ENCODE measurements at places on chromosomes 16 and 17.
A peak's percentile ranks its signal among the peaks of the same experiment; 100 is the strongest.

- DNase-seq: peak; percentile 49
Observed at GRCh38 chr17:7445619-7445968, 733 bp downstream of the CHRNB1 start.

DNA sequence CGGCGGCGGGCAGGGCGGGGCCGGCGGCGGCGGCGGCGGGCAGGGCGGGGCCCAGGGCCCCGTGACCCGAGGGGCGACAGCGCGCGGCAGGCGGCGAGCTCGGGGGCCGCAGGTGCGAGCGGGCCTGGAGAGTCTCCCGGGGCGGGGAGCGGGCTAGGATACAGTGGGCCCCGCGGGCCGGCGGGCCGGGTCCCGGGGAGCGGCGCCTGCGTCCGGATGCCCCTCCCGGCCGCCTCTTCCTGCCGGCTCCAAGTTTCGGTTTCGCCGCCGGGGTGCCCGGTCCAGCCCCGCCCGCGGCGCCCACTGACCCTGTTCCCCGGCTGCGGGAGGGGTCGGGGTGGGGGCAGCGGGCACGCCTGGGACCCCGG is at the start of gene RNF213:
Gene RNF213 (plus strand): TSS at position 62 of the 368 bp plus-strand sequence. CDS start 2,830 bp downstream, outside the sequence.
- DNase-seq: peak; percentile 65

GRCh38 chr17:14793237-14793636 is 471.9 kb downstream of the PMP22 start:
- no peak for DNase-seq

DNA sequence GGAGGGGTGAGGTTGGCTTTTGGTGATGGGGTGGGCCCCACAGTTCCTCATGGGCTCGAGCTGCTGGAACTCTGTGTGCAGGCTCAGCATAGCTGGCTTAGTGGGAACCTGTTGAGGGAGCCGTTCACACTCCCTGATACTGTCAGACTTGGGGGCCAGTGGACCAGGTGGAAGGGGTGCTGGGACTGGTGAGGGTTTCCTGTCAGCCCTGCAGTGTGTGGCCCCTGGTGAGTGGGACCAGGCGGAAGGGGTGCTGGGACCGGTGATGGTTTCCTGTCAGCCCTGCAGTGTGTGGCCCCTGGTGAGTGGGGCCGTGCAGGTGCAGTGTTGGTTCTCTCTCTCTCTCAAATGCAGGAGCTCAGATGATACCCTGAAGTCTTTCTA is 45.1 kb upstream of the ZNF750 start:
- no peak for DNase-seq

- no peak for DNase-seq
Observed at GRCh38 chr17:34260861-34261260, 5.8 kb downstream of the CCL2 start.

GRCh38 chr17:74417178-74418045 is 14.5 kb upstream of the GPRC5C start:
- no peak for DNase-seq

DNA sequence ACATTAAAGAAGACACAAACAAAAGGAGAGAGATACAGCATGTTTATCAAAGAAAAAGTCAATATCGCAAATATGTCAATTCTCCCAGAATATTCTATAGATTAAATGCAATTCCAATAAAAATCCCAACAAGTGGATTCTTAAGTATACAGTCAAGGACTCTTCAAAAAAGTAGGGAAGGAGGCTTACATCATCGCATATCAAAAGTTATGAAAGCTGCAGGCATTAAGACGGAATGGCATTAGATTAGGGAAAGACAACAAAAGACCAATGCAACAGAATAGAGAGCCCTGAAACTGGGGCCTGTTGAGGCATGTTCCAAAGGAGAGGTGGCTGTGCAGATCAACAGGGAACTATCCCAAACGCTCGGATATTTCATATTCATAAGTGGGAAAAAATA is 76.0 kb downstream of the MARCHF10 start:
- DNase-seq: no peak

- no peak for DNase-seq
Observed at GRCh38 chr17:2703606-2704005, 8.0 kb downstream of the CLUH start.

- no peak for DNase-seq
Observed at GRCh38 chr16:56860226-56861020, 4.6 kb upstream of the SLC12A3 start.

GRCh38 chr17:32120141-32120540 is 22.2 kb upstream of the RHOT1 start:
- no peak for DNase-seq

GRCh38 chr16:51440131-51440889 is 289.2 kb upstream of the SALL1 start:
- no peak for DNase-seq

DNA sequence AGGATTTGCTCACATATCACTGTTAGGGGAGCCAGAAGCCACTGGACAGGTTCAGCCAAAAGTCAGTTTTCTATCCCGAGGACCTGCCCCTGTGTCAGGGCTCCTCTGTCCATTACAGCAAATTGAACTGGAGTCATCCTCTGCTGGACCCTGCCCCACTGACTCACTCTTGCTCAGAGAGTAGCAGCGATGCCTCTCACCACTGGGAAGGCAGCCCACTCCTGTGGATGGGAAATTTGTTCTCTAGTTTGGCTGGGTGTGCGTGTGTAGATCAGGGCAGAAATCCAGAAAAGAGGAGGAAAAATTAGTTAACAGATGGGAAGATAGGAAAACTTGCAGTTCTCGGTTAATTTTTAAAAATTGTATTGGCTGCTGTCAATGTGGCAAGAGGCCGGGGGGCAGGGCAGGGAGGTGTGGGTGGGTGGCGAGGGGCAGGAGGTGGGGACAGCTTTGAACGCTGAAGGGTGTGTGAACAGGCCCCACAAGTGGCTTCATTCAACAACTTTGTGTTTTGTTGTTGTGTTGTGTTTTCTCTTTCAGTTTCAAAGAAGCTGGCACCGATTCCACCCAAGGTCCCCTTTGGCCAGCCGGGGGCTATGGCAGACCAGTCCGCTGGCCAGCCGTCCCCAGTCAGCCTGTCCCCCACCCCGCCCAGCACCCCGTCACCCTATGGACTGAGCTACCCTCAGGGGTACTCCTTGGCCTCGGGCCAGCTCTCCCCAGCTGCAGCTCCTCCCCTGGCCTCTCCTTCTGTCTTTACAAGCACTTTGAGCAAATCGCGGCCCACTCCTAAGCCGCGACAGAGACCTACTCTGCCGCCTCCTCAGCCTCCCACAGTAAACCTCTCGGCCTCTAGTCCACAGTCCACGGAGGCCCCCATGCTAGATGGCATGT is 33.6 kb downstream of the ELAC2 start:
- DNase-seq: peak; percentile 84

DNA sequence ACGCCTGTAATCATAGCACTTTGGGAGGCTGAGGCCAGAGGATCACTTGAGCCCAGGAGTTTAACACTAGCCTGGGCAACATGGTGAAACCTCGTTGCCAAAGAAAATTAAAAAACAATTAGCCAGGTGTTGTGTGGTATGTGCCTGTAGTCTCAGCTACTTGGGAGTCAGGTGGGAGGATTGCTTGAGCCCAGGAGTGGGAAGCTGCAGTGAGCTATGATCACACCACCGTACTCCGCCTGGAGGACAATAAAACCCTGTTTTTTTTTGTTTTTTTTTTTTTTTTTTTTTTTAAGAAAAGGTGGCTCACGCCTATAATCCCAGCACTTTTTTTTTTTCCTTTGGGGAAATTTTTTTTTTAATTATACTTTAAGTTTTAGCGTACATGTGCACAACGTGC is 26.1 kb downstream of the RAP1GAP2 start:
- DNase-seq: no peak

GRCh38 chr16:79505344-79505743 is 95.2 kb downstream of the MAF start:
- DNase-seq: no peak

DNA sequence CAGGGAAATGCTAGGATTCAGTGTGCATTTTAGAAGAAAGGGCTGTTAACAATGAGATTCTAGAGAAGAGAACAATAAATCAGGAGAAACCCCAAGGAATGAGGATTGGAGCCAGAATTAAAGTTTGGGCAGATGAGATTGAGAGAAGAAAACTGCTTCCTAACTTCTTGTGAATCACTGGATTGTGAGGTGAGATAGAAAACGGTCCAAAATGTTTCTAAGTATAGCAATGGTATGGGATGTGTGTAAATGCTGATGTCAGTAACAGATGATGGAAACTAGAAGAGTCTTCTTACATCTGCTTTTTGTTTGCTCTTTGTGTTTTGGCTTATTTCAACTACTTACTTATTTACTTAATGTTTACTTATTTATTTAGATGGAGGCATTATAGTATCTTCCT is 123.0 kb downstream of the KCNJ2 start:
- no peak for DNase-seq

- no peak for DNase-seq
Observed at GRCh38 chr17:63531022-63531965, 8.1 kb downstream of the KCNH6 start.

DNA sequence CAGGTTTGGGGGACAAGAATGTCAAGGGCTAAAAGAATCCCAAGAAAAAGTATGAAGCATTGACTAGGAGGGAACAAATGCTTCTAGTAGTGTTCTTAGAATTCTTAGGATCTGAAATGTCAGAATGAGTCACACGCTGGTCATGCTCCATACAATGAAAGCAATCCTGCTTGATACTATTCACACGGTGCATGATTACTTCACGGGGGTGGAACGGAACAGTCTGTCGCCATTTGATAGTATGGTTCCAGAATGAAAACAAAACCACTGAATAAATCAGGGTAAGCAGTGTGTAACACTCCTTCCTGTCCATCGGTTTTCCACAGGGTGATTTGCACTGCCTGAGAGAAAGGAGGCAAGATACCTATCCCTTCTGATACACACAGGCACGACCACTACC is 22.9 kb upstream of the YWHAE start:
- DNase-seq: no peak

- DNase-seq: no peak
Observed at GRCh38 chr17:68184816-68185436, 62.9 kb upstream of the AMZ2 start.

GRCh38 chr16:81694494-81695280 is 84.4 kb upstream of the PLCG2 start:
- DNase-seq: no peak

DNA sequence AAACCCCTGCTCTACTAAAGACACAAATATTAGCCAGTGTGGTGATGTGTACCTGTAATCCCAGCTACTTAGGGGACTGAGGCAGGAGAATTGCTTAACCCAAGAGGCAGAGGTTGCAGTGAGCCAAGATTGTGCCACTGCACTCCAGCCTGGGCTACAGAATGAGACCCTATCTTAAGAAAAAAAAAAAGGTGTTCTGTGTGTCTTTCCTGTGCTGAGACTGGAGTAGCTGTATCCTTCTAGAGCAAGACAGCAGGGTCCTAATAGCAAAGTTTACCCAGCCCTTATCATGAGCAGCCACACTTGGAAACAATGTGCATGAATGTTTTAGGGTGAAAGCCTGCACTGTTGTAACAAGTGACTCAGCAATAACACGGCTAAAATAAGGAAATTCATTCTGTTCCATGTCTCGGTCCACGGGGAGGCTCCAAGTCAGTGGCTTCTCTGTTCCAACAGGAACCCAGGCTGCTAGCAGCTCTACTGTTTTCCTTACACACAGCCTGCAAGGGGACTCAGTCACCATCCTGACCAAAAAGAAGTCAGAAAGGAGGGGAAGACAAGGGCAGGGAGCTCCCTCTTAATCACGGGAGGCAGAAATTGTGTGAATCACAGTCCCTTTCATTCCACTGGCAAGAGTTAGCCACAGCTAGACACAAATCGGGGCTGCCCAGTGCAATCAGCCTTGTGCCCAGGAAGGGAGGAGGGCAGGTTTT is 7.1 kb upstream of the SLC5A11 start:
- DNase-seq: no peak

GRCh38 chr17:76388966-76389888 is 4.8 kb downstream of the SPHK1 start:
- DNase-seq: no peak

DNA sequence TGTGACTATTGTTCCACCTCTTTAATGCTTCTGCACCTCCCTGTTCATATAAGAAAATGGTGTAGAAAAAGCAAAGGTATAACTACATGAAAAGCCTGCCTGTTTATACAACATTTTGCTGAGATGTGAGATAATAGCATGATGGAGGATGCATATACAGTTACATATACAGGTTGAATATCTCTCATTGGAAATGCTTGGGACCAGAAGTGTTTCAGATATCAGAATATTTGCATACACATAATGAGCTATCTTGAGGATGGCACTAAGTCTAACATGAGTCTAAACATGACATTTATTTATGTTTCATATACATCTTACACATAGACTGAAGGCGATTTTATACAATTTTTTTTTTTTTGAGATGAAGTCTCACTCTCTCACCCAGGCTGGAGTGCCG is 5.7 kb upstream of the WSB1 start:
- DNase-seq: no peak

- peak; percentile 60 for DNase-seq
Observed at GRCh38 chr17:47789611-47790561, 31.7 kb downstream of the OSBPL7 start.

- no peak for DNase-seq
Observed at GRCh38 chr17:6558932-6559752, 2.8 kb upstream of the PITPNM3 start.

DNA sequence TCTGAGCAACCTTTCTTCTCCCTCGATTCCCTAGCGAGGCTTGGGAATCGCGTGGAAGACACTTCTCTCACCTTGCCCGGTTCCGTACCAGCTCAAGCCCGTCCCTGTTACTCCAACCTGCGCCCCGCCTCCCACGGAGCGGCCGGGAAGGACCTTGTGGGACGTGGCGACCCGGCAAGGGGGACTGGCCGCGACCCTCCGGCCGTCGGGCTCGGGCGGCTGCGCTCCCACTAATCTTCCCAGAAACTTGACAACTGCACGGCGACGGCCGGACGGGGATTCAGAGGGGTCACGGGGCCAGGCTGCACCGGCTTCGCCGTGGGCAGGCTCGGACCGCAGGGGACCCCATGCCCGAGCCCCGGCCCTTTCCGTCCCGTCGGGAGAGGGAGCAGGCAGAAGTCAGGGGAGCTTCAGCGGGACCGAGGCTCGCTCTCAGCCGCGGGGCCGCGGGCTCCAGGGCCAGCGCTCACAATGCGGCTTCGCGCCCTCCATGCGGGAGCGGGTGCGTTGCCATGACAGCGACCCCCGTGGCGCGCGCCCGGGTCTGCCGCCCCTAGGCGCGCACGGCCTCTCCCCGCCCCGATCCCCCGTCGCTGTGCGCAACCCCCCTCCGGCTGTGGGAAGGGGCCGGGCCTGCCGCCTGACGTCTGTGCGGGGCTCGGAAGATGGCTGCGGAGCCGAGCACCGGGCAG is at the start of gene SGSM2:
Gene SGSM2 (plus strand): TSS at position 650 of the 692 bp plus-strand sequence. CDS start 188 bp downstream, outside the sequence.
- peak; percentile 84 for DNase-seq

DNA sequence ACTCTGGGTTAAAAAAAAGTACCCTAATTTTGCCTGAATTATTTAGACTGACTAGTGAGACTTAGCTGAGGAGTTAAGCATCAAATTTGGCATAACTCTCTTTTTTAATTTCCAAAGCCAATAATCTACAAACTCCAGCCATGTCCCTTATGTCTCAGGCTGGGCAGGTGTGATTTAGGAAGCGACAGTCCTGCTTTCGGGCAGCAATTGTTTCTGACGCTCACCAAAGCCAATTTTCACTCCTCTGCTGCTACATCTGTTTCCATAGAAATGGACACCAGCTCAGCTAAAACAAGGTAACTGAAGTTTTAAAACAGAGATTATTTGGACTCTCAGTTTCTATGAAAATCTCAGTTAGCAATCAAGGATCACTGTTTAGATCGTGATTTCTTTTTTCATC is 338.7 kb downstream of the ABCC12 start:
- DNase-seq: no peak

GRCh38 chr17:55421179-55421934 is at the start of gene MMD:
Gene MMD, minus strand, starts transcription at chr17:55421835. Its CDS starts 140 bp downstream, at chr17:55421695.
- no peak for DNase-seq

All from right forelimb (tissue), 1 donor.